Pancreas (tissue), 10 donors: ENCODE measurements at places on chromosomes 2 and 18. TPM values are rescaled to one million over a fixed set of nuclear protein-coding genes. Genes with fewer than 3 reads are reported as not detected.
A peak's percentile ranks its signal among the peaks of the same experiment; 100 is the strongest.

GRCh38 chr18:43004421-43004820 is 111.1 kb downstream of the RIT2 start:
- DNase-seq = no peak

SLC4A3 gene
- total RNA-seq = 2.3 TPM

GRCh38 chr2:1493431-1494126 is 80.3 kb downstream of the TPO start:
- peak; percentile 10 for DNase-seq

GRCh38 chr2:213846856-213847255 is 562.6 kb downstream of the SPAG16 start:
- DNase-seq = no peak

UGT1A9 gene
- not detected for total RNA-seq

SLC25A12 gene
- 4.3 TPM for total RNA-seq

LYPD6 gene
- total RNA-seq = 1.3 TPM

- DNase-seq = no peak
Observed at GRCh38 chr18:64167408-64167925, 18.6 kb upstream of the LINC00305 start.

- no peak for DNase-seq
Observed at GRCh38 chr2:214807653-214808052, 1.8 kb downstream of the BARD1 start.
